ENCODE measurements at places on chromosomes 16 and 17.

DNA sequence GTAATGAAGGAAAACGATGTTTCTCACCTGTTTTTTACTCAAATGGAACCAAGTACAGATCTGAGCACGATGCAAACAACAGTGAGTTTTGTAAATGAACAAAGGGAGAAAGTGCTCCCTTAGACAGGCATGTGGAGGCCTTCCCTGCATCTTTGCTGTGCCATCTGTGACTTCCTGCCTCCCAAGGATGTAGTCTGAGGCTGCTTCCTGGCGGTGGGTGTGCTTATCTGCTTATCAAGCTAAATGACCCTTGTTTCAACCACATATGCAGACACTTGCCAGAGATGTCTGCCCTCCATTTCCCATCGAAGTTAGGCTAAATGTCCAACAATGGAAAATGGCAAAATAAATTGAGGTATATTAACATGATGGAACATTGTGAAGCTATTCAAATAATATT lies 34.6 kb downstream of the RGS9 start:
- DNase-seq = no peak

- DNase-seq = no peak
Observed at GRCh38 chr17:49612726-49613125, 37.1 kb downstream of the NXPH3 start.

GRCh38 chr17:12342609-12343435 lies 322.1 kb downstream of the MAP2K4 start:
- no peak for DNase-seq

DNA sequence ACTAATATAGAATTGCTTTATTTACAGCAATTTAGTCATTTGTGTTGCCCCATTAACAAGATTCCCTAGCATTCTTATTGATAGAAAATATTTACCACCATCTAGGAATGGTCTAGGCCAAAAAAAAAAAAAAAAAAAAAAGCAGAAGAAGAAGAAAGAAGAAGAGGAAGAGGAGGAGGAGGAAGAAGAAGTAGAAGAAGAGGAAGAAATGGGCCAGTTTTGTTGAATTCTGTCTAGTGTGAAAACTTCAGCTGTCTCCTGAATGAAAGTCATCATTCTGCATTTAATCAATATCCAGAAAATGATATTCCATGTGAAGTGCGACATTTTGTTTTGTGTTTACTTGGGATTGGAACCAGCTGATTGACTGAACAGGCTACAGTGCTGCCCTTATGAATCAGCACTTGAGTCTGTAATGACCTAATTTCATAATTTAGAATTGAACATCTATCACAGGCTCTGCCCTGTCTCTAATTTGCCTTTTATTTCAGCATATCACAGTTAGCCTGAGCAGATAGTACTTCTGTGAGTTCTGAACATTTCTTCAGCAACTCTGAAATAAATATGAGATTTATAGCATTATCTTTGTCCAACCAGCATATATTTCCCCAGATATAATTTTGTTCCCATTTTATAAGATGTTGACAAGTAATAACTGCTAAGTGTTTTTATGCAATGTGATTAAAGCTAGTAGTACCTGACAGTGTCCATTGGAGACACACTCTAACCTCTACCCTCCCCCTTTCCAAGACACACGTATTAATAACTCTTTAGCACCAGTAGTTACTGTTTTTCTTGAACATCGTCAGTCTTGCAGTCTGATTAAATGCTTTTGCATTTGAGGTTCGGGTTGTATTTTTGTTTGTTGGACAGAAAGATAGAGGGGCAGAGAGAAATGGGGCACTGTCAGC lies 5.9 kb downstream of the ANKFN1 start:
- no peak for DNase-seq

- DNase-seq = no peak
Observed at GRCh38 chr17:81898029-81898866, 3.8 kb upstream of the NPB start.

GRCh38 chr16:46789499-46790414 lies 41.2 kb downstream of the C16orf87 start:
- peak; percentile 51 for DNase-seq

Measured in substantia nigra (tissue), 51 donors.